Naive thymus-derived CD4-positive, alpha-beta T cell (primary cell): ENCODE measurements at places on chromosomes 3 and 15.
A peak's percentile ranks its signal among the peaks of the same experiment; 100 is the strongest.

DNA sequence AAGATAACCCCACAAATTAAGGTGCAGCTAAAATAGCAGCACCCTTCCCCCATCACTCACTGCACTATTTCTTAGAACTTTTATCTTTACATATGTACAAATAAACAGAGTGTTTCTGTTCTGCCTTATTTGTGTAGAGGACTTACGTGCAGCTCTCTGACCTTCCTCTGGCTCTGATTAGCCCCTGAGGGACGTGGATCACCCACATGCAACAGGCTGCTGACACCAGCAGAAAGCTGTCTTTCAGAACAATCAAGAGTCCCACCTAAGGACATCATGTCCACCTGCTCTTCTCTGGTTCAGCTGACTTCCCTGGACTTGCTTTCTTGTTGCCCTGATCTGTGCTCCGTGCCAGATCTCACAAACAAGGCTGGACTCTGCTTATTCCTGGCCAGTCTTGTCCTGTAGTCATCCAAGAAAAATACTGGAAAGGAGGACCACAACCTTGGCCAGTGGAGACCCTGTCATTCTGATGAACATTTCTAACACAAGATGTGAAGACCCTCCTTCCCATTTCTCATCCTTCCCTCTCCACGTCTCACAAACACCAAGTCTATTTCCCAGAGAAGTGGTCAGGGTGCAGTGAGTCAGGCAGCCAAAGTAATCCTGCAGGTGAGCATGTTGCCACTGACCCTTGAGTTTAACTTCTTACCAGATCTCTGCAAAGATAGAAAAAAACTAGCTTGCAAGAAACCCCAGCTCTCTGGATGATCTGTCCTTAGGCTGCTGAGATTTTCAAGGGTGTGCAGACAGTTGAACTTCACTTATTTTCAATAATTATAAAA, 243.6 kb upstream of the ICE2 start:
- no peak overlapping the region for H3K4me3 ChIP-seq
- no peaks in the 10 kb centered on the region for H3K27me3 ChIP-seq
- no peak for DNase-seq
- no peak overlapping the region for H3K27ac ChIP-seq
- no peaks in the 10 kb centered on the region for H3K36me3 ChIP-seq
- peaks cover 27% of the 10 kb centered on the region for H3K4me1 ChIP-seq

GRCh38 chr15:48177766-48178647, at the start of gene MYEF2:
MYEF2 (minus strand) TSS chr15:48178295; CDS start chr15:48178237, 58 bp downstream.
- no peaks in the 10 kb centered on the region for H3K4me1 ChIP-seq
- peak; percentile 60 for DNase-seq
- peak within 1 kb of the TSS; percentile 68 for H3K4me3 ChIP-seq
- peak within 1 kb of the TSS; percentile 65 for H3K27ac ChIP-seq

DNA sequence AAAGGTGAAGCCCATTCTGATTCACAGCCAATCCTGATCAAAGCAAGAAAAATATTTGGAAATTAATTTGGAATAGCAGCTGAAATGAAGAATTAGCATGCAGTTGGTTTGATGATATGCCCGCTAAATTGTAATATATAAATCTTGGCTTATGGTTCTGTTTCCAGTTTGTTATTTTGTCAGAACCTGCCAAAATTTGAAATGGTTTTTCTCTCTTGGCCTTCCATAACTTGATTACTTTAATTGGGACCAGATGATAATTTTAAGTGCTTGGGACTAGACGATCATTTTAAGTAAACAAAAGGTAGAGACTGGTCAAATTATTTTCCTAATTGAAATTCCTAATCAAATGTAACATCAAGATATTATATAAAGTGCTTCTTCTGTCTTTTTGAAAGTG, 842.4 kb downstream of the TBL1XR1 start:
- no peak overlapping the region for H3K27ac ChIP-seq
- H3K36me3 ChIP-seq: no peaks in the 10 kb centered on the region
- no peaks in the 10 kb centered on the region for H3K27me3 ChIP-seq
- H3K4me3 ChIP-seq: no peak overlapping the region

GRCh38 chr15:78317145-78317836, 17.9 kb upstream of the SKIC8 start:
- no peak overlapping the region for H3K27ac ChIP-seq
- no peaks in the 10 kb centered on the region for H3K36me3 ChIP-seq
- H3K4me1 ChIP-seq: no peaks in the 10 kb centered on the region
- DNase-seq: no peak
- no peak overlapping the region for H3K4me3 ChIP-seq

DNA sequence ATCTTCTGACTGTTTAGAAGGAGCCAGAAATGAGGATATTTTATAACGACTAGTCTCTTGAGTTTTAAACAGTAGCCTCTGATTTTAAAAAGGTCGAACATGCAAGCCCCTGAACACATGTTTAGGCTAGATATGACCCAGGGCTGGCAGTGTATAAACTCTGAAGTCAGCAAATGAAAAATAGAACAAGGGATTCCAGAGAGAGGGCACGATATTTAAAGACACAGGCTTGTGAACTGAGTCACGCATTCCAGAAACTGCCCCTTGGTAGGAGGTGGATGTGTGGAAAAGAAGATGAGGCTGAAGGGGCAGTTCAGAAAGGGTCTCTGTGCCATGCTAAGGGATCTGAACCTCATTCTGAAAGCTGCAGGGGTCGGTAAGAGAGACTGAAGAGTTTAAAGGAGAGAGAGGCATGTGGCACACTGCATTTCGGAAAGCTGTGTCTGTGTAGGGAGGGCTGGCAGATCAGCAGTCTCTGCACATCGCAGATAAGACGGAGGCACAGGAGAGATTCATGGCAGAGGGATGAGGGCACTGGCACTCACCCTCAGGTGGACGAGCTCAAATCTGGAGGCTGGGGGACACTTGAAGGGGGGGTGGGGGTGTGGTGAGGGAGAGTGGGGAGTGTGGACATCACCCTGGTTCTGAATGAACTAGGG, 22.1 kb downstream of the ST8SIA2 start:
- H3K36me3 ChIP-seq: no peaks in the 10 kb centered on the region
- no peak overlapping the region for H3K4me3 ChIP-seq
- no peaks in the 10 kb centered on the region for H3K27me3 ChIP-seq
- H3K4me1 ChIP-seq: no peaks in the 10 kb centered on the region
- no peak for DNase-seq

- H3K36me3 ChIP-seq: no peaks in the 10 kb centered on the region
- H3K4me1 ChIP-seq: no peaks in the 10 kb centered on the region
- no peak for DNase-seq
- H3K27ac ChIP-seq: no peak overlapping the region
These were observed 95.4 kb downstream of the PLOD2 start for GRCh38 chr3:146065573-146066006.

DNA sequence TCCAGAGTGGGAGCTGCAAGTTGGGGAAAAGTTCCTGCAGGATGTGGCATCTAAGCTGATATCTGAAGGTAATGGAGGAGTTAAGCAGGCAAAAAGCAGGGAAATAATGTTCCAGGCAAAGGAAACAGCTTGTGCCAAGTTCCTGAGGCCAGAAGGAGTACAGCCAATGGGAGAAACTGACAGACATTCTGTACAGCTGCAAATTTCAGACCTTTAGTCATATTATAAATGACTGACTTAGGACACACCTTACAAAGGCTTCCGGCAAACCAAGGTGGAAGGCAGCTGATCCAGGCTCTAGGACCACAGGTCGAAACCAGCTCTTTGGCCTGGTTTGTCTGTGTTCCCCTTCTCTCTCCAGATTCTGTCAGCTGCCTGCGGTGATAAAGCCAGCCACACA, 9.3 kb downstream of the WWTR1 start:
- H3K36me3 ChIP-seq: no peaks in the 10 kb centered on the region
- H3K27ac ChIP-seq: no peak overlapping the region
- H3K4me3 ChIP-seq: no peak overlapping the region
- no peaks in the 10 kb centered on the region for H3K27me3 ChIP-seq

GRCh38 chr3:136658946-136659682, 93.1 kb downstream of the STAG1 start:
- no peak for DNase-seq
- no peak overlapping the region for H3K27ac ChIP-seq
- peaks cover 10% of the 10 kb centered on the region for H3K4me1 ChIP-seq
- no peaks in the 10 kb centered on the region for H3K36me3 ChIP-seq

DNA sequence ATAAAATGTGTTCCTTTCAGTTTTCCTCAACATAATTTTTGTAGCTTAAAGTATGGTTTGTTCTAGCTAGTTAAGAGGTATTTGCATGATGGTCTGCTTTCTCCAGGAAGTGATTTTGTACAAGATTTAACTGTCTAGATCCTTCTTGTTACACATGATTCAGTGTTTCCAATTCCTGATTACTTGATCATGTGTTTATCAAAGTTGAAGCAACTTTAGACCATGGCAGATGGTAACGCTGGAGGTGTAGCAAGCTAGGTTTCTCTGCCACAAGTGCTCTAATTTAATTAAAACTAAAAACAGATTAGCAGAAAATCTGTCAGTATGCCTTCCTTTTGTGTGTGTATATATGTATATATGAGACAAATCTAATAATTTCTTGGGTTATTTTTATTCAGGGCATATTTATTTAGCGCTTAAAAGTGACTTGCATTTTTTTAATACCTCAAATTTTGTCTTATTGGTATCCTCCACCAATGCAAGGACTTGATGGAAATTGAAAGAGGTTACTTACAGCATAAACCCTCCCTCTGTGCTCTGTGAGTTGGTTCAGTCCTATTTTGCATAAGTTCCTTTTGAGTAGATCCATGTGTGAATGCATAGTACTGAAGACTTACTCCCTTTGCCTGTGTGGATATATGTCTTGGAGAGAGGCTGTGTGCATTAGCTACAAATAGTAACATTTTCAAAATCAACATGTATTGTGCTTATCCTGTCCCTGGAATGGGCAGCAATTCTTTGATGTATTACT, 157.3 kb upstream of the CGNL1 start:
- H3K27ac ChIP-seq: no peak overlapping the region
- no peaks in the 10 kb centered on the region for H3K36me3 ChIP-seq
- no peak overlapping the region for H3K4me3 ChIP-seq
- no peak for DNase-seq
- H3K4me1 ChIP-seq: no peaks in the 10 kb centered on the region
- H3K27me3 ChIP-seq: no peaks in the 10 kb centered on the region

DNA sequence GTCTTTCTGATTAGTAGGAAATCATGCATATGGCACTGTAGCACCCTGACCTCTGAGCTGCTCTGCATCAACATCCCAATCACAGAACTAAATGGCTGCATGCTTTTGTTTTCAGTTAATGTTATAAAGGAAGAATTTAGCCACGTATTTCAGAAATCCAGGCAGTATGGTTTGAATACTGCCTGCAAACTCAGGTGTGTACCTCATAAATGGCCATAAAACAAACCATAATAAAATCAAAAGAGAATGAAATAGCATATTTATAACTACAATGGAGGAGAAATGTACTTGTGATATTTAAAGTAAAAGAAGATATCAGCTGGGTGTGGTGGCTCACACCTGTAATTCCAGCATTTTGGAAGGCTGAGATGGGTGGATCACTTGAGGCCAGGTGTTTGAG, 94.5 kb downstream of the IL20RB start:
- no peak overlapping the region for H3K27ac ChIP-seq
- H3K4me1 ChIP-seq: no peaks in the 10 kb centered on the region
- no peak for DNase-seq
- H3K27me3 ChIP-seq: no peaks in the 10 kb centered on the region
- no peak overlapping the region for H3K4me3 ChIP-seq

DNA sequence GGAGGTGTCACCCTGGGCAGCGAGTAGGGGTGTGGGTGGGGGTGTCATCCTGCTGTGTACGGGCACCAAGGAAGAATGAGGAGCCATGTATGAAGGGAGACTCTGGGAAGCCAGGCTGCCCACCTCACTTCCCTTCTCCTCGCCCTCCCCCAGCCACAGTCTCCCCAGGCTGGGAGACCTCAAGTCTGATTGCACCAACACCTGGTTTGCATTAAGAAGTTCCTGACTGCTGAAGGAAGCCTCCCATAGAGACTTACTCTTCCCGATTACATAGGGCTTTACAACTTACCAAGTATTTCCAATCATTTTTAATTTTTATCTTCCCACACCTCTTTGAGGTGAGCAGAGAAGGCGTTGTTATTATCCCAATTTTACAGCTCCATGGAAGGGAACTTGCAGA, 29.5 kb upstream of the SMAD3 start:
- no peaks in the 10 kb centered on the region for H3K27me3 ChIP-seq
- H3K36me3 ChIP-seq: no peaks in the 10 kb centered on the region
- H3K4me3 ChIP-seq: no peak overlapping the region
- H3K27ac ChIP-seq: no peak overlapping the region
- no peak for DNase-seq

- no peak overlapping the region for H3K4me3 ChIP-seq
- no peaks in the 10 kb centered on the region for H3K36me3 ChIP-seq
- no peaks in the 10 kb centered on the region for H3K27me3 ChIP-seq
- no peak for DNase-seq
These were observed 49.8 kb upstream of the EPHB3 start for GRCh38 chr3:184511741-184512140.

DNA sequence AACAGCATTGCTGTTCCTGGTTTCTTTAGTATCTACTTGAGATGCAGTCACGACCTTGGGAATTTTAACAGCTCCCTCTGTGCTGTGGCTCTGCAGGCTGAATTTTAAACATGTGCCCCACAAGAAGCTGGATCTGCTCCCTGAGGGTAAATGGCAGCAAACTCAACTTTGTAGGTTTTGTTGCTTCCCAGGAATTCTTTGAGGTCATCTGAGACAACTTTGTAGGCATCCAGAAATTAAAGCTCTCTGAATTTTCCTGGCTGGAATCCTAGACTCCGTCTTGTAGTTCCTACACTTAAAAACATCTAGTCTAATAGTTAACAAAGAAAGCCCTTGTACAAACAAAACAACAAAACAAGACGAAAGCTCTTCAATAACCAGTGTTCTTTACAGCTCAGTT, 366.3 kb downstream of the FEZF2 start:
- no peaks in the 10 kb centered on the region for H3K4me1 ChIP-seq
- no peak overlapping the region for H3K27ac ChIP-seq
- no peaks in the 10 kb centered on the region for H3K27me3 ChIP-seq
- no peak overlapping the region for H3K4me3 ChIP-seq
- H3K36me3 ChIP-seq: no peaks in the 10 kb centered on the region
- no peak for DNase-seq

DNA sequence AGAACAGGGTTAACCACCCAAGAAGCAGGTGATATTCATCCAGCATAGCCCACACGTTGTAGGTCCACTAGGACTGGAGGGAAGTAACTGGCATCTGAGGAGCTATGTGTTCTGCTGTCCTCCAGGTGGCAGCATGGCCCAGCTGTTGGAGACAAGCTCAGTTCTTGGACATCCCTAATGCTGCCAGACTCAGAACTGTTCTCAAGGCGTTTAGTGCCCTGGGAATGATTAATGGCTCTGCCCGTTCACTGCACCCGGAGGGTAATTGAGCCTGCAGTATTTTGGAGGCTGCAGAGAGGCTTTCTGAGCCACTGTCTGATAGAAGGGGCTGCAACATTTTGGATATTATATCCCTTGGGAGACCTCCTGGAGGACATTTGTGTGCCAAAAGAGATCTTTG, 521.3 kb upstream of the SEMA6D start:
- H3K27me3 ChIP-seq: no peaks in the 10 kb centered on the region
- DNase-seq: peak; percentile 21
- no peak overlapping the region for H3K4me3 ChIP-seq

DNA sequence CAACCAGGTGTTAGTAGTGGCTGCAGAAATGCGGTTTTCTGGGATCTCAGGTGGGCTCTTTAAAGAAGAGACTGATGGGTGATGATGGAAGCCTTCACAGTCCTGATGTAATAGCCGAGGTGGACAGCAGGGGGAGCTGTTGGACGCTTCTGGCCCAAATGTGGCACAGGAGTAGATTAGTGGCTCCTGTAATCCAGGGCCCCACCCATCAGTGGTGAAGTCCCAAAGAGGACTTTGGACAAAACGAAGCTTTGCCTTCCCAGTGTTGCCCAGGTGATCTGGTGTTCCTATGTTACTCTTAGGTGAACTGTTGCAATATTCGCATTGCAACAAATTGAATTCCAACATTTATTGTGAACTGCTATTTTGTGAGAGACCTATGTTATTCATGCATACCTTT, 31.8 kb upstream of the MYZAP start:
- H3K36me3 ChIP-seq: no peaks in the 10 kb centered on the region
- no peak overlapping the region for H3K27ac ChIP-seq
- H3K27me3 ChIP-seq: no peaks in the 10 kb centered on the region
- peaks cover 15% of the 10 kb centered on the region for H3K4me1 ChIP-seq
